ENCODE measurements at places on chromosomes 1 and 21. TPM values are rescaled to one million over a fixed set of nuclear protein-coding genes. Genes with fewer than 3 reads are reported as not detected.

GRCh38 chr1:246527402-246528088, 20.5 kb upstream of the SMYD3 start:
- no peak for DNase-seq

The SLAMF1 gene
- not detected for total RNA-seq

The DISP3 gene
- total RNA-seq, result 0.49 TPM

DNA sequence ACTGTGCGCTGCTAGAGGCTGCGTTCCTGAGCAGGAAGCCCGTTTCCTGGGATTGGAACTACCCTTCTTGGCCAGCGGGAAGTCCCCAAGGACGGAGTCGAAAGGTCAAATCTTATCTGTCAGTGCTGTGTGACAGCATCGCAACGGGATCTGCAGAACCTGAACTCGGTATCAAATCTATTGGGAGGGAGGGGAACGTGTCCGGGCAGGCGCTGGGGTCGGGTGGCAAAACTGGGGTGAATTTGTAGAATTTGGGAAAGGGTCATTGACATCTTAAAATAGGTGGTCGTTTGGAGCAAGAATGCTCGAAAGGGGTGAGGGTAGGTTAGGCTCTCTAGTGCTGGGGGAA, 725 bp upstream of the ARPC5 start:
- DNase-seq, result no peak

All from endothelial cell of umbilical vein (primary cell).